HEK293T (cell line): ENCODE measurements at places on chromosomes 3 and 15.

GRCh38 chr3:59438492-59438891, 388.7 kb upstream of the CFAP20DC start:
- DNase-seq: no peak

DNA sequence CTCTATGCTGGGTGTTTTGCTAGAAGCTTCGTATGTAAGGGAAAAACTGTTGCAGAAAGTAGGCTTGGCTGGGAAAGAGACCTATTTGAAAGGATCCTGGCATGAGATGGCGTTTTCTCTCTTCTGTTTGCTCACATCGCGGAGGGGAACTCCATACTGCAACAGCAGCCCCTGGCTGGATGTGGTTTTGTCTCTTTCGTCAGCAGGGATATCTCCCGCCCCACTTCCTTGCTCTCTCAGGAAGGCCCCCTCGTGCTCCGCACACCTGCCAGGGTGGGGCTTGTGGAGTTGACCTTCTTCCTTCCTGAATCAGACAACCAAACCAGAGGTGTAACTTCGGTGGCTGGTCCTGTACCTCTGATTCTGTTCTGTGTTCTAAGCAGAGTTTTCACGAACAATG, 26.4 kb upstream of the MYZAP start:
- DNase-seq: no peak

- no peak for DNase-seq
These were observed 32.4 kb downstream of the PAK2 start for GRCh38 chr3:196772102-196772501.

GRCh38 chr15:70793694-70794093, 30.3 kb upstream of the UACA start:
- no peak for DNase-seq

DNA sequence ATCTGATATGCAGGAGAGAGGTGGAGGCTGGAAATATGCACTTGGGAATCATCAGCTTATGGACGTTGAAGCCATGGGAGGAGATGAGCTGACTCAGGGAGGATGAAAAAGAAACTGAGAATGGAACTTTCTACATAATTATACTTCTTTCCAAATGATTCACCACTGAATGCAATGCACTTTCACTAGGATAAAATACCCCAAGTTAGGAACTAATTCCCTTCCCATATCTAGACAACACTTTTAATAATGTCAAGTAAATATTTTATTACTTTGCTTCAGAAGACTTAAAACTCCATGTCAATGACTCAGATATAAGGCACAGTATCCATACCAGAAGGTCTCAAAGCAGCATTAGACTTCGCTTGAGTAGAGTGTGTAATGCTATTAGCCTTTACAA, 24.2 kb downstream of the NPTN start:
- no peak for DNase-seq

DNA sequence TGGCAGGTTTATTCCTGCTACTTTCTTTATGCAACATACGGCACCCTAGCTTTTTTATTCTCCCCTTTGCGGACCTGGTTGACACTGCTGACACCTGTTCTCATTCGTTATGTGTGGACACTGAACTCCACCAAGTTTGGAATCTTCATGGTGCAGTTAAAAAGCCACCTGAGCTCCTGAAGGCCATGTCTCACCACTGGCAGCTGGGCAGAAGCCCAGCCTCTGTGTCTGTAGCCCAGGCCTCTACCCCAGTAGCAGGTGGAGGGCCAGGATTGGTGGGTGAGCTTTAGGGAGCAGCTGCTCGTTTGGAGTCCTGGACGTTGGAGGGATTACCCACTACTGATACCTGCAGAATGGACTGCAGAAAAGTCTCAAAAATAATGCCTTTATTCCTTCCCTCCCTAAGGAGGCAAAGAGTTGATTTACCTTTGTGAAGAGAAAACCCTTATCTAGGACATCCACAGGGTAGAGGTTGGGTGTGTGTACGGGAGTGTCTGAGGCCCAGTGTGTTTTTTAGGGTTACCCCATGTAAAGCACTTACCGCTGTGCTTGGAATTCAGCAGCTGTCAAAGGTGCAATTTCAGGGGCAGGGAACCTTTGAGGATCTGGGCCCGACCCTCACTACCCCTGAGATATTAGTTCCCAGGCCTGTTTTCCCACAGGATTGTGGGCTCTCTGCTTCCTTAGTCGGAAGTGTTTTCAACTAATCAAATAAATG, 637 bp upstream of the CCNDBP1 start:
- no peak for DNase-seq

- DNase-seq: peak; percentile 68
These were observed 4.3 kb upstream of the TSEN2 start for GRCh38 chr3:12479919-12480427.

DNA sequence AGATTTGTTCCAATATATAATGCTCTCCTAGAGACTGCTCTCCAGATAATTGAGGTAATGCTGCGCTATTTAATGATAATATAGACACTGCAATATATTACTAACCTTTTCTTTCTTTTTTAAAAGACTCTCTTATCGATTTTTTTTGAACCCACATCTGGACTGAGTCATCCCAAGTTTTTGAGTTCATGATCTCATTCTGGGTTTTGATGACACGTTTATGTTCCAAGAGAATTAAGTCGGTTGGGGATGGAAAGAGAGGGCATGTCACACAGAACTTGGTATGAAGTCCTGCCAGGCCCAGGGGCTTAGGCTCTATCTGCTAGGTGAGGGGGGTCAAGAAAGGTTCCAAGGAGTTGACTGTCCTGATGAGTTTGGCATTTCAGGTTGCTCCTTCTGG, 431.1 kb downstream of the MFSD1 start:
- DNase-seq: no peak

GRCh38 chr3:17592956-17593355, 149.5 kb downstream of the TBC1D5 start:
- DNase-seq: no peak

DNA sequence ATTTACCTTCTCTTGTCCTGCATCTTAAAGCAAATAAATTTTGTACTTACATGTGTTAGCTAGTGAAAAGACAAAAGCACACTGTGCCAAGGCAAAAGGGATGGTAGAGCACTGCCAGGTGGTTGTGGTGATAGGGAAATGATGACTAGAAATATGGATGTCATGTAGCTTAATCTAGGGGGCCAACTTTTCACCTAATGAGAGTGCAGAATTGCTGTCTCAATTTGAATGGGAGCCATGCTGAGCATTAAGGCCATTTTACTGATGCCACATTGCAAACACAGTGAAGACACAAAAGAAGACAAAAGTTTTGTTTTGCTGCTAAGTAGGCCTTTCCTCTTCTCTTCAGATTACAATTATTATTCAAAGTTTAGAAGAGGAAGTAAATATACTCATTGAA, 274.7 kb downstream of the PDCD6IP start:
- no peak for DNase-seq

- DNase-seq: no peak
These were observed 1.4 kb downstream of the LYSMD2 start for GRCh38 chr15:51736069-51736468.

- DNase-seq: no peak
These were observed 60.9 kb downstream of the UMPS start for GRCh38 chr3:124791142-124791541.

DNA sequence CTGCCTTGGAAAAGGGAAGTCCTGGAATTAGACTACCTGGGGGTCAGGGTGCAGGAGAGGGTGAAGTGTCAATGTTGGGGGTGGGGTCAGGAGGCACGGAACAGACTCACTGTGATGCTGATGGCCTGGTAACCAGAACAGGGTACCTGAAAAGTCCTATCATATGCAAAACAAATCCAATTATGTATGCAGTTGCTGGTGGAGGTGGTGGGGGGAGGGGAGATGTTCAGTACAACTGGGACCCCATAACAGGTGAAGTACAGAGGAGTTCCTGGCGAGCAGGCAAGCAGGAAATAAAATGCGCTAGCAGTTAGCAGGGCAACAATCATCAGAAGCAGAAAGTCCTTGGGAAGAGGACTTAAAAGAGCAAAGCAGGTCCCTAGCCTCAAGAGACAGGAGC, 4.2 kb upstream of the KATNBL1 start:
- DNase-seq: no peak

DNA sequence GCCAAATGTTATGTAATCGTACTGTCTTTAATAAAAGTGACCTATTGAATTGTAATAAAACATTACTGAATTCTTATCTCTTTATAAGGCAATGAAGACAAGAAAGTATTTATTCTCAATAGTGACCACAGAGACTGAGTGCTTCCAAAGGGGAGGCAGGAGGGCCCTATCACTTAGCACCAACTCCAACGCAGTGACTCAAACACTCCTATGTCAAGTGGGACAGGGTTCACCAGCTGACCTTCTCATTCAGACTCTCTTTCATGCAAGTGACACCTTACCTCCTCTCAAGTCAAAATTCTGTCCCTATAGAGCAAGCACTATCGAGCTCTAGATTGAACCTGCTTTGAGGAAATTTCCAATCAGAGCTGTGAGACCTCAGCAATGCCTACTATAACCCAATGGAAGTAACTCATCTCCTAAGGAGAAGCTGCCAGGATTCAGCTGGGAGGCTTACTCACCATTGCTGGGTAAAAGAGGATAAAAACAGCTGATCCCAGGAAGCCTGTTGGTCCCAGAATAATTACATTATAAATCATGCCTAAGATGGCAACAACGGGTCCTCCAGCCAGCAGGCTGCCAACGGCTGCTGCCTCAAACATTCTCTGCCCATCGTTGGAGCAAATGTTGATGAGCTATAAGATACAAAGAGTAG, 35.6 kb downstream of the ABCC5 start:
- DNase-seq: no peak

GRCh38 chr15:43183270-43183669, 1.9 kb upstream of the CCNDBP1 start:
- DNase-seq: no peak

DNA sequence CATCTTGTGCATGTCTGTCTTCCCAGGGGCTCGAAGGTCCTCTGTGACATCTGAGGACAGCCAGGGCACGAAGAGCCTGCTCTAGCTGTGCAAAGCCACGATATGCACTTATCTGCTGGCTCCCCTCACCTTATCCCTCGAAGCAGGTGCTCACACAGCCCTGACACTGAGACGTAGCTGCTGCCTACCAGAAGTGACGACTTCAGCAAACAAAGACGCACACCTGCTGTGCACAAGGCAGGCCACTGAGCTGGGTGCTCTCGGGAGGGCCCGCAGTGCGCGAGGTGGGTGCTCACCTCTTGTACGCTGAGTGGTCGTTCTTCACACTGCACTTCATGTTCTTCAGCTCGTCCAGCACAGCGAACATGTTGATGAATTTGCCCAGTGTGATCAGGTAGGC, 37.3 kb downstream of the CYFIP1 start:
- DNase-seq: no peak

GRCh38 chr15:59410391-59410896, 27.5 kb upstream of the FAM81A start:
- no peak for DNase-seq

DNA sequence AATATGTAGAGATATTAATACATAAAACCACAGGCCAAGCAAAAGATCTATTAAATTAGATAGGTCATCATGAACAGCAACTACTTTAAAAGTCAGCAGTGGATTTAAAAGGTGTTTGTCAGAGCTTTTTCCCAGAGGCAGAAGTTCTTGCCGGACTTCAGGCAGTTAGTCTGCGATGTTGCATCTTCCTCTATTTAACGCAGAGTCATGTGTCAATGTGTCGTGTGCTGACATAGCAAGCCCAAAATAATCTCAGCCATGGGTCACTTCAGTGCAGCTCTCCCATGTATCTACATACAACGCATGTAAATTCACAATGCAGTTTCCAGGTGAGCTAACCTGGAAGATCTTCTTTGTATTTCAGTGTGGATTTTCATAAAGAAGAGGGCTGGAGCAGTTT, 8.0 kb upstream of the TMEM212 start:
- no peak for DNase-seq

GRCh38 chr3:105355408-105356061, 11.2 kb upstream of the ALCAM start:
- no peak for DNase-seq

DNA sequence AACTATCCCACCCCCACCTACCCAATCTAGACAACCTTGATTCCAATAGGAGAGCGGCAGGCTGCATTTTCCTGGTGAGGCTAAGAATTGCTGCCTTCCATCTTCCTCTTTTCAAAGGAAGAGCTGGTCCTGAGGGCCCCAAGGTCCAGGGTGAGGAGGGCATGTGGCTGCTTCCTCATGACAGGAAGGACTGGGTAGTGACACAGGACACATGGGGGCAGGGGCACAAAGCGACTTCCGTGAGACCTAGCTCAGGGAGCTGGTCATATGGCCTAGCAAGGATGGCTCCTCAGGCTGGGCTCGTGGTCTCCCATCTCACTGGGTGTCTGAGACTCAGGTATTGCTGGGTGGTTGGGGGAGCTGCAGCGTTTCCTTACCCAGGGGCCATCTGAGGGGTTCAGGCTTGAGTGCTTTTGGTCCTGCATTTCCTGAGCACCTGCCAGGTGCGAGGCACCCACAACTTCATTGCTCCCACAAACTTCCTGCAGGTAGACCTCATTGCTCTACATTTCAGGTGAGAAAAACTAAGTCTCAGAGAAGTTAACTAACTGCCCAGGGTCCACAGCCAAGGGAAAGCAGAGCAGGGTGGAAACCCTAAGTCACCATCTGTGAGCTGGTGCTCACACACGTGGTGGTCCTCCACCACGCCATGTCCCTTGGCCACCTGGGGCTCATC, 160.0 kb upstream of the TLE3 start:
- DNase-seq: no peak

DNA sequence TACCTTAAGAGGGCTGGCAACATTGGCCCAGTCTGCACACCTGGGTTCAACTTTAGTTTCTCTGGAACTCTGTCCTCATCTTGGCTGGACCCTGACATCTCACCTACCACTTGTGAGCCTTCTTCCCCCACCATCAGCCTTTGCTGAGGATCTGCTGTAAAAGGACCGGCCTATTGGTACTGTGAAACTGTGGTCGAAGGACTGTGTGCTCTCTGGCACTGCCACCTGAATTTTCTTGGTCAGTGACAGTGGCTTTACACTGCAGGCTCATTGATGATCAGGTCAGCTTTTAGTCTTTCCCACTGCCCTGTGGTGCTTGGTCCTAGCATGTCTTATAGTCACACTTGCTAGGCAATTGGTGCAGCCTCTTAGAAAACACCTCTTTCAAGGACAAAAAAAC, 86.9 kb downstream of the PEX5L start:
- no peak for DNase-seq

DNA sequence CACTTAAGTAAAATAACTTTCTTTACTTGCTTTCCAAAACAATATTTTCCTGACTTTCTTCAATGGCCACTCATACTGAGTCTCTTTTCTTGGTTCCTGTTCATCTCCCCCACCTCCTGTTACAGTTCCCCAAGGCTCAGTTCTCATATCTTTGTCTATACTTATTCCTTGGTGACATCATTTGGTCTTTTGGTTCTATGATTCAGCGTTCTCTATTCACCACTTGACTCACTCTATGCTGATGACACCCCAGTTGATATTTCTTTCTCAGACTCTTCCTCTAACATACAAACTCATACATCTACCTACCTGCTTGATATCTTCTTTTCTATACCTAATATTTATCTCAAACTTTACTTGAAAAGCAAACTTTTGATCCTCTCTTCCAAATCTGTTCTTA, 85.0 kb upstream of the P3H2 start:
- DNase-seq: no peak

- no peak for DNase-seq
These were observed 97.3 kb downstream of the SLCO3A1 start for GRCh38 chr15:91950631-91951329.
